Body of pancreas (tissue), 4 donors: ENCODE measurements at places on chromosomes 4 and X. TPM values are rescaled to one million over a fixed set of nuclear protein-coding genes. Genes with fewer than 3 reads are reported as not detected.

- DNase-seq: no peak
Measured at GRCh38 chrX:138794246-138794645, 82.7 kb upstream of the FGF13 start.

DNA sequence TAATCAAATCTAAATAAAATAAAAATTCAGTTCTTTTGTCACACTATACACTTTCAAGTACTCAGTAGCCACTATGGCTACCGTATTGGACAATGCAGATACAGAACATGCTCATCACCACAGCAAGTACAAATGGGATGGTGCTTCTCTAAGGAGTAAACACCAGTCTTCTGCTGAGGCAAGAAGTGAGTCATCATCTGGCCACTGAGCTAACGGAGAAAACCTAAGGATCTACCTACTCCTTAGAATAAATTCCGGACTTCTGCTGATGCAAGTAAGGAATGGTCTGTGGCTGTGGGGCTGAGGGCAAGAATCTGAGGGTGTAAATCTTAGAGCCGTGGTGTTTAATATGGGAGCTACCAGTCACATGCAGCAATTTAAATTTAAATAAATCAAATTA lies 11.3 kb upstream of the RBMXL3 start:
- no peak for DNase-seq

HSD17B13 gene
- 19.7 TPM for total RNA-seq

TLR3 gene
- 4.2 TPM for total RNA-seq

ZNF718 gene
- 7.6 TPM for total RNA-seq

YY2 gene
- 4.9 TPM for total RNA-seq

CABS1 gene
- not detected for total RNA-seq

GPR82 gene
- total RNA-seq: not detected

DNA sequence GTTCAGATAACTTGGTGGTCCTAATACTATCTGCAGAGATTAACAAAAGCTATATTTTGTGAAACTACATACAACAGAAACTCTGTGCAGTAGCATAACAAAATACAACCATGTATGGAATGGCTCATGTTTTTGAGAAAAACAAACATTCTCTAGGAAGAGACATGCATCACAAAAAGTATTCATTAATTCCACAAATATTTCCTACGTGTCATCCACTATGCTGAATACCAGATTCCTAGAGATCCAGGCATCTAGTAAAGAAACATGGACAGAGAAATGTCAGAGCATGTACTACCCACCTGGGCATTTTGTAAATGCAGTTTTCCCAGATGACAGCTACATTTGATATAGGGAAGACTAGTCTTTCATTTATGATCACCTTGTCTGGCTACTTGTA lies 248.1 kb downstream of the OPHN1 start:
- no peak for DNase-seq

MAGEE1 gene
- total RNA-seq: 5.9 TPM

GRSF1 gene
- total RNA-seq: 38.7 TPM

CORIN gene
- total RNA-seq: 0.33 TPM

GASK1B gene
- 22.3 TPM for total RNA-seq

GALNTL6 gene
- total RNA-seq: 0.26 TPM

PTPN13 gene
- 9.1 TPM for total RNA-seq

NAP1L5 gene
- total RNA-seq: 3.1 TPM

RNF150 gene
- total RNA-seq: 4.6 TPM

GRCh38 chrX:63959975-63960374 lies 175.0 kb upstream of the ARHGEF9 start:
- no peak for DNase-seq

- no peak for DNase-seq
Measured at GRCh38 chr4:169012049-169012448, 2.0 kb upstream of the CBR4 start.

DNA sequence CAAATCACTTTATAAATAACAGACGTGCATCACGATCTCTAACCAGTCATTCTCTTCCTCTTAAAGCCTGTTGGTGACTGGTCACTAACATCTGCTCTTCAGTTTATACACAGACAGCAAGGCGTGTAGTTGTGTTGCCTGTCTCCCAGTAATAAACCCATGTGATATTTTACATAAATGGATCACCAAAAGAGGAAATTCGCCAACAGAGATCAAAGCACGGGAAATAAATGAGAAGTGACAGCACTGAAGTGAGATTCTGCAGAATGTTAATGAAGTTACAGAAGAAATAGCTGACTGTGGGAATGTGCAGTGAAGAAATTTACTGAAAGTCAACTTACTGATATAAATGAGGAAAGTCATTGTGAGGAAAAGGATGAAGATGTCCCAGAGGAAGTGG lies 47.0 kb downstream of the AFF1 start:
- no peak for DNase-seq

DNA sequence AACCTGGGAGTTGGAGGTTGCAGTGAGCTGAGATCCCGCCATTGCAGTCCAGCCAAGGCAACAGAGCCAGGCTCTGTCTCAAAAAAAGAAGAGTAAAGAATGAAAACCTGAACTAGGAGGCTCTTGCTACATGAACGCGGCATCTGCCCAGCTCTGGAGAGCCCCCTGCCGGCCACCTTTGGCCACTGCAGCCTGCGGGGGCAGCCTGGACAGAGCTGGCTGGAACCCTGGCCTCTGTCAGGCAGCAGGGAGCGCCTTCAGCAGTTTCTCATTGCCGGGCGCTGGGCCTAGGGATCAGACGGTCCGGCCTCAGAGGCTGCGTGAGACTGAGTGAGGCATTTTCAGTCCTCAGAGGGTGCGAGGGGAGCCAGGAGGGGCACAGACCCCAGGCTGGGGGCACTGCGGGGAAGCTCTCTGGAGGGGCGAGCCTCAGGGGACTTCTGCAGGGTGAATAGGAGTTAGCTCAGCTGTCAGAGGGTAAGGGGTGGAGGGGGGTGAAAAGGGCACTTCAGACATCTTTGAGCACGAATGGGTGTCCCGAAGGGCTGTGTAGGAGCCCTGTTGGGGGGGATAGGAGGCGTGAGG lies 17.5 kb downstream of the DOK7 start:
- peak; percentile 81 for DNase-seq

DNA sequence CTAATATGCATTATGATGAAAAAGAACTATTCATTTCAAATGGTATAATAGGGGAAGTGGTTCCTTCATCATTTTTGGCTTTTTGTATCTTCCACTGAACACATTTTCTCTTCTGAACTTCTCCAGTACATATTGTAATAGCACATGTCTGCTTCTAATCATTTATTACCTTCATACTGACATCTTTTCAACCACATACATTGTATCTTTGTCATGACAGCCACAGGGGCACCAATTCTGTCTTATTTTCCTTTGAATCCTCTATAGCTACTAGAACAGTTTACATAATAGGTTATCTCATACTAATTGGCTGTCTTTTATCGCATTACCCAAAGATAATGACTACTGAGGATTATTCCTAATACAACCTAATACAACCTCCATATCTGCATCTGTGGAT lies 37.7 kb downstream of the PALLD start:
- DNase-seq: no peak

CT55 gene
- total RNA-seq: not detected

- no peak for DNase-seq
Measured at GRCh38 chrX:24343719-24344118, 16.7 kb upstream of the SUPT20HL1 start.

JAKMIP1 gene
- total RNA-seq: 1.3 TPM

GRCh38 chrX:116111934-116112595 lies 58.5 kb upstream of the AGTR2 start:
- DNase-seq: no peak

- DNase-seq: no peak
Measured at GRCh38 chr4:63728480-63729177, 680.6 kb downstream of the TECRL start.

MAGEB10 gene
- total RNA-seq: not detected

DNA sequence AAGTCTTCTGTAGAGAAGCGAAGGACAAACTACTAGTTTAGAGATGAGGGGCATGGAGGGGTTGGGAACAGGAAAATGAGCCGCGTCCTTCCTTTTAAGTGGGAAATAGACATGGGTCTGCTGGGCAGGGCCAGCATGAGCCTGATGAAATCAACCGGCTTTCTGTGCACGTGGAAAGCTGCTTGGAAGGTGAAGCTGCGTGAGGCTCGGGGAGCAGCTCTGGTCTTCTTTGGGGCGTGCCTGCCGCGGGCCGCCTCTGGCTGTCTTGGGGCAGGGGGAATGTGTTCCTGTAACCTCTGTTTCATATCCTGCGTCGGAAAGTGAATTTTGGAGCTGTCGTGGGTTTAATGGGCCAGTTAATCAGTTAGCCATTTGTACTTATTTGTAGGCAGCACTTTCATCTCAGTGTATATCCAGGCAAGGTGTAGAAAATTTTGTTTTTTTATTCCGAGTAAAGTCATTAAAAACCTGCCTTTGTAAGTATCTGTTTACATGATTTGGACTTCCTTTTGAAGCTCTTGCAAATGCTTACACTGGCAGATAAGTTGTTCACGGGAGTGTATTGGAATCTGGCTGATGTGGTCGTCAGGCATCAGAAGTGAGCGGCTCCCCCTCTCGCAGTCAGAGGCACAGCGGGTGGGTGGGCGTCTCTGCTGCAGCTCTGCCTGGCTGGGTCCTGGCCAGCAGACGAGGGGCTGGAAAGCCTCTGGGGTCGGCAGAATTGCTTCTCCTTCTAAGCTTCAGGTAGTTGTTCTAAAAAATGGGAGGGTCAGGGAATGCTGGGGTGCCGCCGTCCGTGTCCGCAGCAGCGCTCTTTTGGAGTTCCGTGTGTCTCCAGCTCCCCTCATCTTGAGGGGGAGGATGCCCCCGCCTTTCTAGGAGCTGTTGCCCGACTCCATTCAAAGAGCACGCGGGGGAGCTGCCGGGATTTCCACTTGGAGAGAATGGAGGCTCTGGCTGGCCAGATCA lies 70.5 kb upstream of the HGFAC start:
- no peak for DNase-seq

GRCh38 chr4:38696697-38697096 lies 32.7 kb downstream of the KLF3 start:
- DNase-seq: no peak
